NCI-H1092 treated with DMSO at 0.1 percent for 48 hours (cell line): ENCODE measurements at places on chromosomes 6 and 20.

GRCh38 chr6:24755279-24755678 lies 19.5 kb upstream of the GMNN start:
- DNase-seq, result no peak

DNA sequence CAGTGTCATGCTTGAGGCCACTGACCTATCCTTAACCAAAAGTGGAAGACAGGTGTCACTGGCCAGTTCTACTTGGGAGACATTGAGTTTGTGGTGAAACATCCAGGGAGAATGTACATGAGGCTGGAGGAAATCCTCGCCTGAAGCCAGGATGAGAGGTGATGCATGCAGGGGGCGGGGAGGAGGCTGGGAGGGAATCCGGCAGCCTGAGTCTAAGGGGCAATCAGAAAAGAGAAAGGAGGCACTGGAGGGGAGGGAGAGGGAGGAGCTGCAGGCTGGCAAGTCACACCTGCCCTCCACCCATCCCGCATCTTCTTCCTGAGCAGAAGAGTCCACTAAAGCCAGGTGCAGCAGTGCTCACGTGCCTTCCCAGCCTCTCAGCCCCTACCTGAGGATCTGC lies 14.9 kb upstream of the DDO start:
- DNase-seq, result no peak

GRCh38 chr6:1720620-1721322 lies 111.1 kb downstream of the FOXC1 start:
- no peak for DNase-seq

- no peak for DNase-seq
Measured at GRCh38 chr6:22904431-22904830, 335.1 kb downstream of the HDGFL1 start.

- no peak for DNase-seq
Measured at GRCh38 chr6:4974962-4975361, 28.9 kb downstream of the RPP40 start.

DNA sequence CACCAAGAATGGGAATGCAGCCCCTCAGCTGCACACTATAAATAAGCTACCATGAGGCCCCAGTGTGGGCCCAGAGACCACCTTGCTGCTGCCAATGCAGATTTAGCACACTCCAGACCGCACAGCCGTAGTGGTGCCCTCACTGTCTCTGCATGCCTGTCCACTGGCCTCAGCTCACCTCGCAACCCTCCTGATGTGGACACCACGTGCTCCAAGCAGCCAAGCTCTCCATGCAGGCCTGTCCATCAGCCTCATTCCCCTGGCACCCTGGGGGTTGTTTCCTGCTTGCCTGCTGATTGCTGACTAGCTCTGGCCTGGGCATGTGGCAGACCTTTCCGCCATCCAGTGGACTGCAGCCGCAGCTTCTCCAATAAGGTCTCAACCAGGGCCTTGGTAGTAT lies 36.2 kb downstream of the ZBTB9 start:
- no peak for DNase-seq

- peak; percentile 47 for DNase-seq
Measured at GRCh38 chr6:37489697-37490336, 9.9 kb downstream of the CCDC167 start.

- DNase-seq, result no peak
Measured at GRCh38 chr6:16576451-16577368, 184.6 kb downstream of the ATXN1 start.

GRCh38 chr6:110491644-110492317 lies 15.4 kb upstream of the SLC22A16 start:
- DNase-seq, result no peak

DNA sequence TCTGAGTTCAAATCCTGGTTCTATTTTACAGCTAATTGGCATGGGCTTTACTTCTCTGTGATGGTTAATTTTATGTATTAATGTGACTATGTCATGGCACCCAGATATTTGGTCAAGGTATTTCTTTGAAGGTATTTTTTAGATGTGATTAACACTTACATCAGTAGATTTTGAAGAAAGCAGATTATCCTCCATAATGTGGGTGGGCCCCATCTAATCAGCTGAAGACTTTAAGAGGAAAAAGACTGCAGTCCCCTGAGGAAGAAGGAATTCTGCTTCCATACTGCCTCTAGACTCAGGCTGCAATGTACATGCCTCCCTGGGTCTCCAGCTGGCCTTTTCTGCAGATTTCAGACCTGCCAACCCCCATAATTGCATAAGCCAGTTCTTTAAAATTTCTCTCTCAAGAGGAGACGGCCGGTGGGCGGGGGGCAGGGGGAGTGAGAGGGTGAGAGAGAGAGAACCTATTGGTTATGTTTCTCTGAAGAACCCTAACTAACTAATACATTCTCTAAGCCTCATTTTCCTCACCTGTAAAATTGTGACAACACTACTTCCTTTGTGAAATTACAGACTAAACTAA lies 338.2 kb upstream of the PRDM1 start:
- no peak for DNase-seq

- DNase-seq, result no peak
Measured at GRCh38 chr6:150086026-150086425, 17.1 kb upstream of the ULBP3 start.

DNA sequence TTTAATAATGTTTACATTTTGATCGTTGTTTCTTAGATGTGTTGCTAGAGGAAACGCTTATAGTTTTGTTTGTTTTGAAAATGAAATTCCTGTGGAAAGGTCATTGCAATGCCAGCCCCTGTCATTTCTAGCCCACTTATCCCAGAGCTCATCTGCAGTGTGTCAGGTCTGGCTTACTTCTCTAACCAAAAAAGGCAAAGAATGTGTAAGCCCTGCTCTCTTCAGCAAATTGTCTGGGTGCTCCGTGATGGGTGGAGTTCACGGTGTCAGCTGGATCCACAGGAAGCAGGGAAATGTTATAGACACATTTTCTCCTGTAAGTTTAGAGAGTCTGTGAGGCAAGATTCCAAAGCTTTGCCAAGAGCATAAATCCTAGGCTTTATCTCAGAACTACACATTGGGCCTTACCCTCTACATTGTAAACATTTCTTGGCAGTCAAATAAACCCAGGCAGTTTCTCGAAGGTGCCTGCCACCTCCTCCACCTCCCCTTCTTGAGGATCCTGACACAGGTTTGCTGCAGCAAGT lies 50.9 kb downstream of the RPRD1B start:
- no peak for DNase-seq

DNA sequence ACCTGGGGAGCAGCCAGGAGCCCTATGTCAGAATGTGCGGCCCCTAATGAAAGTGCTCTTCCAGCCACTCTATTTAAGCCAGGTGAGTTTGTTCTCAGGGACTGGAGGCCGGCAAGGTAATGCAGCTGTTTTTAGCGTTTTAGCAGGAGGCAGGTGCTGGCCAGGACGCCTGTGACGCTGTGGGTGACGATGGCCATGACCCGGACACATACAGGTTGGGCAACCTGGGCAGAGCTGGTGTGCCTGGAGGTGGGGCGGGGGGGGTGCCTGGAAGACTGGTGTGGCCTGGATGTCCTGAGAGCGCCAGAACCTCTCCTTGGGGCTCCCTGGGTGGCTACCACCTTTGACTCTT lies 51.7 kb downstream of the RBM38 start:
- no peak for DNase-seq

- DNase-seq, result no peak
Measured at GRCh38 chr6:167161851-167162467, 4.2 kb upstream of the GPR31 start.

- DNase-seq, result no peak
Measured at GRCh38 chr6:143098054-143098671, 37.5 kb downstream of the AIG1 start.

GRCh38 chr6:130843575-130844320 lies 16.5 kb downstream of the SMLR1 start:
- DNase-seq, result no peak

DNA sequence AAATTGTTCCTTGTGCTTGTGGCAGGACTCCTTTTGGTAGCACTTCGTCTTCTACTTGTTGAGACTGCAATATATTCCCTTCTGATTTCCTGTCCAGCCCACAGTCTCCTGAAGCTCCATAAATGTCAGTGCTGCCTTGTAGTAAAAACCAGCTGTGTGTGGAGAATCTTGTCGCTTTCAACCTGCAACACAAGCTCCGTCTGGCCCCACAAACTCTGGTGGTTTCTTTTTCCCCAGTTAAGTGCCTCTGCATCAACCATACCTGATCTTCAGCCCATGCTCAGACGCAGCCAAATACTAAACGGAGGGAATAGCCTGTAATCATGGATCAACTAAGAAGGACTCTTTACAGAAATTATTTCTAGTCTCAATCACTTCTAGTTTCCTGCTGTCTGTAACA lies 1133.3 kb upstream of the ADGRB3 start:
- no peak for DNase-seq

- DNase-seq, result no peak
Measured at GRCh38 chr6:28269492-28269891, 2.5 kb downstream of the ZSCAN26 start.
